NCI-H526 treated with DMSO at 0.1 percent for 48 hours (cell line): ENCODE measurements at places on chromosomes 4 and X.

DNA sequence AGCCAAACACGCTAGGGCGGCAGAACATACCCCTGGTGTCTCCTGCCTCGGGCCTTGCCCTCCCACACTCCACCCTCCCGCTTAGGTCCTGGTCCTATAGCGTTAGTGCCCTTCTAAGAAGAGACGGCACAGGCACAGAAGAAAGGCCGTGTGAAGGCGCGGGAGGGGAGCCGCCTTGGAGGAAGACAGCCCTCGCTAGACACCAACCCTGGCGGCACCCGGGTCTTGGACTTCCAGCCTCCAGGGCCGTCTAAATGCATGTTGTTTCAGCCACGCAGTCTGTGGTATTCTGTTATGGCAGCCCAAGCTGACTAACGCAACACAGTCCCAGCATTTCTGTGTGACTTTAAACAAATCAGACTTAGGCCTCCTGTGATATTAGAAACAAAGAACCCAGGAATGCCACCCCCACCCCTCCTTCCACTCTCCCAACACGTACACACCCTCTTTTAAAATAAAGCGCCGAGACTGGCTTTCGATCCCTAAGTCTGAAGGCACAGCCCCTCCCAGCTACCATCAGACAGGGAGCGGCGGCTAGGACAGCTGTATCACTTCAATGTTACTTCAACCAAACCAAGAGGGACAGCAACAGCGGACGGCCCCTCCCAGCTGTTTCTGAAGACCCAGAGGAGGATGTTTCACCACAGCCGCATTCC lies 128.0 kb downstream of the AFAP1 start:
- DNase-seq = no peak

DNA sequence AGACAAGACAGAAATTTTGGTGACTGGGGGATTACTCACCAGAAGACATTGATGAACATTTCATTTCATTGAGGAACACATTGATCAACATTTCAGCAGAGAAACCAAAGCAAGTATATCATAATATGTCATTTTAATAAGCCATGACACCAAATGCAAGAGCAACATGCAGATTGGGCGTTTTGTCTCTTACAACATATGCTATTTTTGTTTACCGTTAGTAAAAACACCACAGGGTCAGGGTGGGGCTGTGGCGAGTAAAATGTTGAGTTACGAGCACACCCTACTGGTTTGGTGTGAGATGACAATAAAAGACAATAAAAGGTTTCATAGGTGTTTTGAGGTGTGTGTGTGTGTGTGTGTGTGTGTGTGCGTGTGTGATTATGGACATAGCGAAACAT lies 294.5 kb downstream of the PDGFC start:
- DNase-seq = no peak

DNA sequence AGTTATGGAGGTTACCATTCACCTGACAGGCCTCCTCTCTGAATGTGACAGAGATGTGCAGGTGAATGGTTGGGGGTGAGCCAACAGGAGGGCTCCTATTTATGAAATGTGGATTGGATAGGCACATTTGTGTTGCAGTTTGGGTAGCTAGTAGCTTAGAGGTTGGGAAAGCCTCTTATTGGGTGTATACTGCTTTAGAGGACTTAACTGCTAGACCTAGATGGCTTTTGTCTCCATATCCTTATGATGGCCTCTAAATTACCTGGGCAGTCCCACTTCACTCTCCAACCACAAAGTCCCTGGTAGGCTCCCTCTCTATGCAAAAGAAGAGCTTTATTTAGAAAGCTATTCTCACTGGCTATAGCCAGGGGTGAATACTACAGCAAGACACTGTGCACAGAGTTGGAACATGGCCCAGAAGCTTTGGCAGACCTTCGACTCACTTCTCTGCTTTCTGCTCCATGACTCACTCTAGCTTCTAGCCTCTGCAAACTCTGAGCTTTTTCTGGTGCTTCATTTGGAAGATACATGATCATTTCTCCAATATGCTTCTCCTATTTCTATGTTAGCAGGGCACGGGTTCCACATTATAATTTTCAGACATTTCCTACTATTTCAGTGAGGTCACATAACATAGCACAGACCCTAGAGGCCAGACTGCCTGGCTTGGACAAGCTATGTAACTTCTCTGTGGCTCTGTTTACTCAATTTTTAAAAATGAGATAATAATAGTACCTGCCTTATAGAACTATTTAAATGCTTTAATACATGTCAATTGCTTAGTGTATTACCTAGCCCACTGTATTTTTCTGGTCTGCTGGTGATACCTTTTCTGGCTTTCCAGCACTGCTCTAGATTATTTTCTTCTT lies 6.0 kb upstream of the VGLL1 start:
- DNase-seq = no peak

DNA sequence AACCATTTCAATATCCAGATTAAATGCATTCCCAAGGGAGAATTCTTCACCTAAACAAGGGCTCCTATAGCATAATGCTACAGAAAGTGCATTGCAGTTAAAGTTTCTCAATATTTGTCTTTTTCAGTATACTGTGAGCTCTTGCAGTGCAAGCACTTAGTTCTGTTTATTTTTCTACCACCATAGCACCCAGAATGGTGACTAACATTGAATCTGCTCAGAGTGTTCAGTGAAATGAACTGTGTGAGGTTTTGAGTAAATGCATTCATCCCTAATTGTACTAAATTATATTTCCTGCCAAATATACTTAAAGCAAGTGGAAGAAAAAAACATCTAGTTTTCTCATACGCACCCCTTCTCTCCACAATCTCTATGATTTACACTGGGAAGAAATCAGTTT lies 383.9 kb downstream of the PCDH7 start:
- DNase-seq = no peak

GRCh38 chr4:184383497-184384055 lies 90.8 kb downstream of the IRF2 start:
- DNase-seq = no peak

- no peak for DNase-seq
Observed at GRCh38 chr4:1045595-1046201, 34.3 kb downstream of the FGFRL1 start.

DNA sequence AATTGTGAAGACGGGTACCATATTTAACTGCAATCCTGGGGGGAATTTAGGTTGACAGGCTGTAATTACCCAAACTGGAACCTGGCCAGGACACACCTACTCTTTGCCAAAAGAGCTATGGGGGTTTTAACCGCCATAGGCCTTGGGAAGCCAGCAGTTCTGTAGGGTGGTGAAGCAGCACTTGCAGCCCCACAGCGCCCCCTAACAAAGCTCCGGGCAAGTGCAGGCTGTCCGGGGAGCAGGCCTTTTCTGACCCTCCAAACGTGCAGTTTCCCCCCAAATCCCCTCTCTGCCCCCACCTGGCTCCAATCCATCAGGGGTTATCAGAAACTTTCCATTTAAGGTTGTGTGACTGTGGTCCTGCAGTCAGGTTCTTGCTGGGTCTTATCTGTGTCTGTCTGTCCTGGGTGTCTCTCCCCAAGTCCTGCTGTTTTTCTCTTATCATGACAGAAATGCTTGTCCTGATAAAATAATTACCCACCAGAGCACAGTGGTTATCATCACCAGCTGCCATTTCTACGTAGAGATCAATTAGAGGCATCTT lies 350.9 kb downstream of the MID1IP1 start:
- DNase-seq = no peak

DNA sequence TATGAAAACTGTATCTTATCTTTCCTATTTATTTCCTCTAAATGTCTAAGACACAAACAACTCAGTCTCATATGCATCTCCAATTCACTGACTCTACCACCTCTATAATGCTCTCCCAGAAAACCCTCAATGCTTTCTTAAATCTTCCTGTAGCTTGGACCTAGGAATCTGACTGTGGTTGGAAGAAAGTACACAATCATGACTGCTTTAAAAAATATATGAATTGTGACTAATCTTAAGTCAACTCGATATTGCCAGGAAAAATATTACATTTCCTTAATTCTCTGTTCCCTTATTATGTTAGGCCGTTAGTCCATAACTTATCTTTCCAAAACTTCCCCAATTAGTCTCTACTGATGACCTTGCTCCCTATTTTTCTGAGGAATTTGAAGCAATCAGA lies 87.0 kb downstream of the SPCS3 start:
- DNase-seq = no peak

DNA sequence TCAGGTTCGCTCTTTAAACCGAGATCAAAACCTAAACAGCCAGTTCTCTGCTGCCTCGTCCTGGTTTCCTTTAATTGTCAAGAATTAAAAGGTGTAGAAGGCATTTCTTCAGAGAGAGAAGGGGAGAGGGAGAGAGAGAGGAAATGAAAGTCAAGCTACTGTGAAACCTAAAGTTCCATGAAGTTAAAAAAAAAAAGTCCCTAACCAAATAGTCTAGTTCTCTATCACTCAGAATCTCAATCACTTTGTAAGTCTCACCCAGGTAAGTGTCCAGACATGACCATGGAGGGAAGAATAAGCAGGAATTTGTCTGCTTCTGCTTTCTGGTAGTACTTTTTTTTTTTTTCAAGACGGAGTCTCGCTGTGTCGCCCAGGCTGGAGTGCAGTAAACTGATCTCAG lies 18.8 kb upstream of the SMIM14 start:
- no peak for DNase-seq

DNA sequence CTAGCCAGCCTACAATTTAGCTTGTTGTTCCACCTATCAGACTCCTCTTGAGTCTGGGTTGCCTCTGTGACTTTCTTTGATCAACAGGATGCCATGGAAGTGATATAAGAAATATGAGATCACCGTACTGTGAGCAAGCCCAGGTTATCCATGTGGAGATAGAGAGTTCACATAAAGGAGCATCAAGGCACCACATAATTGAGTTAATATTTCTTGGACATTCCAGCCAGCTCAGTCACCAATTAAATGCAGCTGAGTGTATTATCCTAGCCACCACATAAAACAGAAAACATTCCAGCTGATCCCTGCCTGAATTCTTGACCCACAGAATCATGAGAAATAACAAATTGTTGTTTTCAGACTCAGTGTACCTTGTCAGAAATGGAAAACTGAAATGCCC lies 253.6 kb downstream of the PPP1R2C start:
- DNase-seq = no peak

DNA sequence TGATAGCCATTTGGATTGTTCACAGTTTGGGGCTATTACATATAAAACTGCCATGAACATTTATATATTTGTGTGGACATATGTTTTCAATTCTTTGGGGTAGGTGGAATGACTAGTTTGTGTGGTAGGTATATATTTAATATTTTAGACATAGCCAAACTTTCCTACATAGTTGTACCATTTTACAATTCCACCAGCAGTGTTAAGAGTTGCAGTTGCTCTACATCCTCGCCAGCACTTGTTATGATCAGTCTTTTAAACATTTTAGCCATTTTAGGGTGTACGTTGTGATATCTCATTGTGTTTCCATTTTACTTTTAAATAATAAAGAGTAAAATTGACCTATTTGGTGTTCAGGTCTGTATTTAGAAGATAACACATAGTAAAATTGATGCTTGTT lies 76.6 kb downstream of the ZFX start:
- DNase-seq = no peak

DNA sequence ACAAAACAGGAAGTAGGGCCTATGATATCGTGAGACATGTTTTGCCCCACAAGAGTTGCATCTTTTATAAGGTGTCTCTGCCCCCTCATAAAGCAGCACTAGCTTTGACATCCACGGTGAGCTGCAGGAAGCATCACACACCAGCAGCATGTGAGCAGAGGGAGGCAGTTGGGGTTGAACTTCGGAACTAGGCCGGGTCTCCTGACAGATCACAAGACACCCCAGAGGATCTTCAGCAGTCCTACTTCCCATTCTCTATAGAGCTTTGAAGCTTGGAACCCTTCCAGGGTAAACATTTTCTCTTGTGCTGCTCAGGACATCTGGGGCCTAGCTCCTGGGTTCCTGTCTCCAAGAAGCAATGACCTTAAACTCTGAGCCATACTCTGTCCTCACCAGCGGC lies 27.5 kb downstream of the YY2 start:
- DNase-seq = no peak
